ENCODE measurements at places on chromosomes 2 and 18.
A peak's percentile ranks its signal among the peaks of the same experiment; 100 is the strongest.

GRCh38 chr2:117938611-117939010 lies 75.3 kb downstream of the CCDC93 start:
- DNase-seq = no peak

DNA sequence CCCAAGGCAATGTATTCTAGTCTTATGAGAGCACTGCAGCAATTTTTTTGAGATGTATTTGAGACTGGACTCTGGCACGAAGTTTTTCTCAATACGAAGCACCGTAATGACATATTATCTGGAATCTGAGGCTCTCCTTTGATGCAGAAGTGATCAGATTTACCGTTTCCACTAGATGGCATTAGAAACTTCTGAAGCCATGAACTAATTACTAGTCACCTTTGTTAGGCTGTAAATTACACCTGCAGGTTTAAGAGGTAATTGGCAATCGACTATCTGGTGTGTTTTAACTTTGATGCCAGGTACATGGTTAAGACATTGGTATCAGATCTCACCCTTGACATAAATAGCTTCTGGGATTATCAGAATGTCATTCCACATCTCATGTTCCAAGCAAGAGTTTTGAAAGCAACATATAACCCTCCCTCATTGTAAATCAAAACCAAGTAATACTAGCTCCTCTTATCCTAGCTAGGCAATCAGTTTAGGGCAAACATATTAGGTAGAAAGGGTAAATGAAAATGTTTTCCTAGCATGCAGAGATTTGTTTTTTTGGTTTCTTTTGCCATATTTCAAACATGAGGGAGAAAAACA lies 254.6 kb upstream of the SPRED2 start:
- DNase-seq = peak; percentile 8

DNA sequence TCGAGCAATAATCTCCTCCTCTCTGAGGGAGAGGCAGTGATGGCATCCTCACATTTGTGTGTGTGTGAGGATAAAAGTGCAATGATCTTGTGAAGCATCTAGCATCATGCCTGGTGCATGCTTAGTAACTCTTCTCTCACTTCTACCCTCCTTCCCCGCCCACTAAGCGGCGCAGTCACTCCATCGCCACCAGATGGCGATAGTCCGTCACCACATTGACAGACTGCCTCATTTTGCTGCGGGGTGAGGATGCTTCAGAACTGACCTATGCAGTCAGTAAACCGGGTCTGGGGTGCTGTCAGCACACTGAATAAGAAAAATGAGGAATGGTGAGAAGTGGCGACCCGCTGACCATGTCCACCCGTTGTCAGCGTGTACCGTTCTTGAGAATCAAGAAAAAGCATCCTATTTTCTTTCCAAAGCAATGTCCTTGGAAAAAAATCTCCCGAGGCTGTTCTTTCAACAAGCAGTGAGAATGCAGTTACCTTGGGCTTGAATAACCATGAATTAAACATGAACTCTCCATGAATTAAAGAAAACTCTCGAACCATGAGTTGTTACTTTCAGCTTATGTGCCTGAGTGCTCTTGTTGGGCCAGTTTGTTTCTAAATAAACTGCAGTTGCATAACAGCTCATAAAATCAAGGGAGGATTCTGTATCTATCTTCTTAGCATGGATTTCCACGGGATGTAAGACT lies 37.3 kb upstream of the TMEM177 start:
- peak; percentile 90 for DNase-seq

DNA sequence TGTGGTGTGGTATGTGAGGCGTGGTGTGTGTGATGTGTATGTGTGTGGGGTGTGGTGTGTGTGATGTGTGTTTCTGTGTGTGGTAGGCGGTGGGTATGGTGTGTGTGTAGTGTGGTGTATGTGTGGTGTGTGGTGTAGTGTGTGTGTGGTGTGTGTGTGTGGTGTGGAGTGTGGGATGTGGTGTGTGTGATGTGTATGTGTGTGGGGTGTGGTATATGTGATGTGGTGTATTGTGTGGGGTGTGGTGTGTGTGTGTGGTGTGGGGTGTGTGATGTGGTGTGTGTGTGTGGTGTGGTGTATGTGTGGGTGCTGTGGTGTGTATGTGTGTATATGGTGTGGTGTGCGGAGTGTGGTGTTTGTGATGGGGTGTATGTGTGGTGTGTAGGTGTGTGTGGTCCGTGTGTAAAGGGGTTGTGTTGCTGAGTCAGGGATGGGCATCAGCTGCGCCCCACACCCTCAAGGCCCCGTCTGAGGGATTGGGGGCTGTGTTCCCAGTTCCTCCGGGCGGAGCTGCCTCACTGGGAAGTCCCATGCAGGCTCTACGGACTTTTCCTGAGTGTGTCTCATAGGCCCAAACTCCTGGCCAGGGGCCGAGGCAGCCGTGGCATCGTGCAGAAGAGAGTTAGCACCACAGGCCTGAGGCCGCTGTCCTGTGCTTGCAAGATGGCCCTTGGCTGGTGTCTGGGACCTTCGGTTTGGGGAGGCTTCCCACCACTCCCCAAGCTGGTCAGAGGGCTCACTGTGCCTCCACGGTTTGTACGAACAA lies 18.2 kb upstream of the ARL4C start:
- DNase-seq = no peak

GRCh38 chr2:162012565-162013058 lies 61.4 kb downstream of the DPP4 start:
- no peak for DNase-seq

DNA sequence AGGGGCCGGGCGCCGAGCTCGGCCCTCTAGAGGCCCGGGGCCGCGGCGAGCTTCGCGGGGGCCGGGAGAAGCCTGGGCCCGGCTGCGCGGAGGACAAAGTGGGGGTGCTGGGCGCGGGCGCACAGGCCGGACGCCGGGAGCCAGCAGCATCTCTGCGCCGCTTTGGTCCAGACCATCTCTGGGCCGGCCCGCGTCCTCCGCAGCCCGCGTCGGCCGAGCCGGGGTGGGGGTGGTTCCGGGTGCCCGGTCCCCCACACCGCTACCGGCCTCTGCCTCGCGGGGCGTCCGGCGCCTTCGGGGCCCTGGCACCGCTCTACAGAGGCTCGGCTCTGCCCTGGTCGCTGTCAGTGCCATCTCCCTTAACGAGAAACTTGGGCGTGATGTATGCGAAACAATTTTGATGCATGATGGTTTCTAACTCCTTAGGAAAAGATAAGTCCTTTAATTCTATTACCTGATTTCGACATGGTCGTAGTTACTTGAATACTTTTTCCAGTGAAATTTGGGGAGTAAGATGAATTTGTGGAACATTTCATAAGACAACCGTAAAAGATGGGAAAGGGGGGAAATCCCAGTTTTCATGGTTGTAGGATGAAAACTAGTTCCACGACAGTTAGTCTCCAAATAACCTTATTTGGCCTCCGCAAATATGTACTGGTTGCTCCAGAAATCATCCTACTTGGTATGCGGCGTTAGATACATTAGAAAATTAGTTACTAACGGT lies 562 bp downstream of the TWSG1 start:
- DNase-seq = peak; percentile 62

GRCh38 chr2:101162561-101163330 lies 11.6 kb upstream of the TBC1D8 start:
- no peak for DNase-seq

DNA sequence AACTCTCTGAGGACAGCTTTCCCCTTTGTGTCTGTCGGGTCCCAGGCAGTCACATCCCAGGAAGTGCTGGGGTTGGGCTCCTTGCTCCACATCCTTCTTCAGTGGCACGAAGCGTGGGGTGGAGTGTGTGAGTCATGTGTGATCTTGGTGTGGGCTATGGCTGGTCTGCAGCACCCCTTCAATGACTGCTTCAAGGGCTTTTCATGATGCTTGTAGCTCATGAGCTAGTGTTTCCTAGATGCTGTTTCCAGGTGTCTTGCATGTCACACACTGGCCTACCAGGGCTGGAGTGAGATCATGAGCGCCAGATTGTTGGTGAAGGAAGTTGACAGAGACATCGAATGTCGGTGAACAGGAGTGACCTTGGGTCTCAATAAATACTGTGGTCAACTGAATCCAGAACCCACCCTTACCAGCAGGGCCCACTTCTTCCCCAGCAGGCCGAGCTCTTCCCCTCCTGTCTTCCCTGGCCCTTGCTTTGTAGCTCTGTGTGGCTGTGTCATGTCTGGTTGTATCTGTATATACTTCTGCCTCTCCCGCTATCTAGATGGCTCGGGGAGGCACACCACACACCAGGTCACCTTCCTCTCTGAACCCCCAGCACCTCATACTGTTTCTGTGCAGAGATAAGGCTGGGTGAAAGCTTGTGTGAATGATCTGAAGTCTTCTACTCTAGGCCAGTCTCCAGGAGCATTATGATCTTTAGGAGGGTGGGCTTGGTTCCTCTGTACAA lies 3.8 kb downstream of the C2orf92 start:
- DNase-seq = no peak

GRCh38 chr2:584863-585823 lies 92.1 kb downstream of the TMEM18 start:
- DNase-seq = peak; percentile 72

- DNase-seq = no peak
These were observed 24.5 kb downstream of the ABI2 start for GRCh38 chr2:203352604-203353255.

DNA sequence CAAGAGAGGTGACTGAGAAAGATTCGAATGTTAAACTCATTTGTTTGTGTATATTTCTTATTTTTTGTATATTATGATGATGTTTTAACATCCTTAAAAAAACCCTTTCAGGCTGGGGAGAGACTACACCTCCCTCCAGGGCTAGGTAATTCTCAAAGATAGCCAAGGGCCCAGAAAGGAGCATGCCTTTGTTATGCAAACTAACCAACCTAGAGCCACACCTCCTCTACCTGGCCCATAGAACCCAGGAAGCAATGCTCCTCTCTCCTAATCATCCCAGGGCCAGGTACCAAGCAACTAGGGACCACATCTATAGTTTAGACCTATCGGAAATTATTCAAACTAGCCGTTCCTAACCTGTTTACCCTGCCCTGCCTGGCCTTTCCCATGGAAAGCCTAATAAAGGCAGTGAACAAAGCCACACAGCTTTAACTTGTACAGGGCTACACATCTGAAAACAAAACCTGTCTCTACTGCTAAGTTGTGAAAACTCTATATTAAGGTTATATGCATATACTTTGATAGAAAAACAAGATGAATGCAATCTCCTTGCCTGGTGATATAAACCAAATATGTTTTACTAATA lies 79.7 kb downstream of the COLEC12 start:
- DNase-seq = no peak

GRCh38 chr18:30409120-30409519 lies 633.4 kb downstream of the DSC3 start:
- DNase-seq = no peak

DNA sequence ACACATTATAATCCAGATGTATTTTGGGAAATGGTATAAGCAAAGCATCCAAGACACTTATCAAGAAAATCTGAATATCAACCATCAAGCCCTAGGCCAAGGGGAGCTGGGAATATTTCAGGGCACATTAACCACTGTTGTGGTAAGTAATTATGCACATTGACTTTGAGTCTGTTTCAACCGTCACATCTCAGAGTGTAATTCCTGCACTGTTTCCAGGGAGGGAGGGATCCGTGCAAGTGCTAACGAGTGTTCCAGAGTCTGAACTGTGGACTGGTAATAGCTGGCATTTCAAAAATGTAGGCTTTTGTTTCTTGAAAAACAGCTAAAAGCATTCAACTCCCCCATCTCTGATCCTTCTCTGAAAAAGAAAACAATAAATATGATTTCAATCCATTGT lies 681.6 kb downstream of the BCL11A start:
- no peak for DNase-seq

GRCh38 chr2:239137165-239137897 lies 263.5 kb downstream of the HDAC4 start:
- DNase-seq = no peak

DNA sequence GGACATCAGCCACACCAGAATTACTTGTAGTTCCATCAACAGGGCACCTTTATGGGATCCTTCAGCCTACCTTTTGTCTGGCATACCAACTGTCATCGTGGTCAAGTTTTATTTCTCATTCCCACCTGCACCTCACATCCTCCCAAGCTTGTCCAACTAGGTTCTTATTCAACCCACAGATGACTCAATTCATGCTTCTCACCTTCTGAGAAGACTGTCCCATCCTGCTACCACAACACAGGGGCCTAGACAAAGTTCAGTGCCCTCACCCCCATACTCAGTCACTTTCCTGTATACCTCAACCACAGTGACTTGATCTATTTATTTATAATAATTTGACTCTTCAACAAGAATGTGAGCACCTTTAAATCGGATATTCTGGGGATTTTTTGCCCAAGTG lies 114.4 kb upstream of the ACVR1C start:
- DNase-seq = no peak

- no peak for DNase-seq
These were observed 45.0 kb downstream of the ZBTB7C start for GRCh38 chr18:48364146-48364545.

DNA sequence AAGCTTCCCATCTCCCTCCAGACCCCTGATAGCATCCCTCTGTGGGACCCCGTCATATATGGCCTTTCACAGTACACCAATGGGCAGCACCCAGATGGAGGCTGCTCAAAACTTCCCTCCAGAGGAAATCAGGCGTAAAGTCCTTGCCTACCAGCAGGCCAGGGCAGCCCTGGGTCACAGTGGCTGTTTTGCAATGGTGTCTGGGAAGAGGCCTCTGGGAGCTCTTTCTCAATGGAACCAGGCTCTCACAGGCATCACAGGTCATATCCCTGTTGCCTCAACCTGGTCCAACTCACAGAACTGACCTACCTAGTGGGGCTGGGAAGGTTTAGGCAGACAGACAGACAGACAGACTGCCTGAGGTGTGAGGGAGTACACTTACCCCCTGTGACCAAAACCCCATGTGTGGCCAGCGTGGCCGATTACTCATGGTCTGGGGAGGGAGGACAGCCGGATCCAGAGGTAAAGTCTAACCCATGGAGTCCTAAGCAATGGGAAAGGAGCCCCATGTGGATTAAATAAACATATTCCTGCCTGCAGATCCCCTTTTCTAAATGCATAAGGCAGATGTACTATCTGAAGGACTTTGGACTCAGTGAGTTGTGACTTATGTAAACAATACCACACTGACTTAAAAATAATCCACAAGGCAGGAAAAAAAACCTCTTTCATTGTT lies 58.2 kb downstream of the BCL2L11 start:
- no peak for DNase-seq

DNA sequence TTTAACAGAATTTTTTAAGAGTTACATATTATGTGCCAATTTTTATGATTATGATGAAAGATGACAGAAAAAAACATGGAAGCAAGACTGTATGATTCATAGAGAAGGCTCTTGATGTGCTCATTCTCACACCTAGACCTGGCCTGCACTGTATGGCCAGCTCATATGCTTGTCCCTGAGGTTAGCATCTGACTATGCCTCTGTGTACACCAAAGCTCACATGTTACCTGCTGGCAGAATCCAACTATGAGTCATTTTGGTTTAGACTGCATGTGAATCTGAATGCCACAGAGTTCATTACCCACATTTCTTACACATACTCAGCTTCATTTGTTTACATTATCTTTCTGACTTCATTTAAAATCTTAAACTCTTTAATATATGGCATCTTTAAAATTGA lies 139.0 kb downstream of the DSC3 start:
- no peak for DNase-seq

DNA sequence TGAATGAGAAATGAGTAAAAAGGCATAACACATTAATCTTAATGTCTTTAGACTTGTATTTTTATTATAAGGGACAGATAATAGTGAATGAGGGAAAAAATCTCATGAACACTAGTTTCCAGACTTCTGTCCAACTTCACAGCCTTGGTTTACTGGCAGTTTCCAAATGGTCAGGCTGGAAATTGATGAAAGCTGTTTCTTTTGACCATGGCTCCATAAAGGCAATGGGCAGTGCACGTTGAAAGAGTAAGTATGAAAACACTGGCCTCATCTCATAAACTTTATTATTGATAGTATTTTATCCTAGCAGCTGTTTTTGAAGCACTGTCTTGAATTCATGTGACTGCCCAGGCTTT lies 23.1 kb downstream of the BCL2L11 start:
- no peak for DNase-seq

GRCh38 chr18:23399067-23399466 lies 54.0 kb upstream of the RIOK3 start:
- DNase-seq = no peak
